ENCODE measurements at places on chromosomes 12 and 14.
A peak's percentile ranks its signal among the peaks of the same experiment; 100 is the strongest.

DNA sequence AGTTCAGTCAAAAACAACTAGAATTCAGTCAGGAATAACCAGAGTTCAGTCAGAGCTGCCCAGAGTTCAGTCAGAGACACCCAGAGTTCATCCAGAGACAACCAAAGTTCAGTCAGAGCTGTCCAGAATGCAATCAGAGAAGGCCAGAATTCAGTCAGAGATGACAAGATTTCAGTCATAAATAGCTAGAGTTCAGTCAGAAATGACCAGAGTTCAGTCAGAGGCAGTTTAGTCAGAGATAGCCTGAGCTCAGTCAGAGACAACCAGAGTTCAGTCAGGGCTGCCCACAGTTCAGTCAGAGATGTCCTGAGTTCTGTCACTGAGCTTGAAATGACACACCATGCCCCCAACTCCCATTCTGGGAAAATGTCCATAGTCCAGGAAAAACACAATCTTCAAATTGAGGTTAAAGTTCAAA lies 1102.8 kb downstream of the BCL11B start:
- DNase-seq: no peak

DNA sequence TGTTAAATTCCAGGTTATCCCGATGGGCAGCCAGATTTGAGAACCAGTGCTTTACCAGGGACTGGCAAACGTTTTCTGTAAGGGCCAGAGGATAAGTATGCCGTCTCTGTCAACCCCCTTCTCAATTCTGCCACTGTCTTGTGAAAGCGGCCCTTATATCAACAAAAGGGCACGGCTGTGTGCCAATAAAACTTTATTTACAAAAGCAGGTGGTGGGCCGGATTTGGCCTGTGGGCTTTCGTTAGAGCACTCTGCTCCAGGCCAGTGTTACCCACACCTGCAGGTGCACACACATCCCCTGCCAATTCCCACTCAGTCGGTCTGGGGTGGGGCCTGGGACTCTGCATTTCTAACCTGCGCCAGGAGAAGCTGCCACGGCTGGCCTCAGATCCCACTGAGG lies 111.2 kb downstream of the RFLNA start:
- DNase-seq: no peak

DNA sequence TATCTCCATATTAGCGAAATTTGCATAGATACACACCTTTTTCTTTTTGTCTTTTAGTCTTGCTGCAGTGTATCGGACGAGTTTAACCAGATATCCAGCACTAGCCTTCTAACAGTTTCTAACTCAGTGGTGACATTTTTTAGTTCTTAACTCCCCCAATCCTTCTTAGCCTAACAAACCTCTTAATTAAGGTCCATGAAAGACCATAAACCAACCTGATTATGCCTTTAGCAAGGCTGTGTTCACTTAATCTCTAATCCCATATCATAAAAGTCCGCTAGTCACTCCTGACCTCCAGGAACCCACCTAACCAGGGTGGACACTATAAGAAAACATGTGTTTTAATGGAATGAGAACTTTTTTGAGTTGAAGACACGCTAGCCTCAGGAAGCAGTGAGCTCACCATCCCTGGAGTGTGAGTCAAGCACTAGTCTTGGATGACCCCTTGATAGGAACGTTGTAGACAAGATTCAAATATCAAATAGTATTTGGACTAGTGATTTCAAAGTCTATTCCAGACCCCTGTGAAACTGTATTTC lies 9.5 kb downstream of the CDKN1B start:
- no peak for DNase-seq

DNA sequence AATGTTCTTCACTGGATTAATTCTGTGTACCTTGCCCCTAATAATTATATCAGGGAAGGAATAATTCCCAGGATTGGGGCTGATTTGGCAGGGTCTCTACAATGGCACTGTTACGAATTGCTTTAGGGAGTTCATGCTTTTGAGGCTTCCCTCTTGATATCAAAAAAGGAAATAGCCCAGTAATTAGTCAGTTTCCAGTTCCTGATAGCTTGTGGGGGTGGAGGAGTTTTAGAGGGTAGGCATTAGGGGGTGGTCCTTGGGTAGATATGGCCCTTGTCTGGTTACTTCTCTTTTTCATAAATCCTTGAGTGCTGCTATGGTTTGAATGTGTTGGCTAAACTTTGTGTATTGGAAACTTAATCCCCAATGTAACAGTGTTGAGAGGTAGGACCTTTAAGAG lies 6.1 kb upstream of the SRSF5 start:
- no peak for DNase-seq

DNA sequence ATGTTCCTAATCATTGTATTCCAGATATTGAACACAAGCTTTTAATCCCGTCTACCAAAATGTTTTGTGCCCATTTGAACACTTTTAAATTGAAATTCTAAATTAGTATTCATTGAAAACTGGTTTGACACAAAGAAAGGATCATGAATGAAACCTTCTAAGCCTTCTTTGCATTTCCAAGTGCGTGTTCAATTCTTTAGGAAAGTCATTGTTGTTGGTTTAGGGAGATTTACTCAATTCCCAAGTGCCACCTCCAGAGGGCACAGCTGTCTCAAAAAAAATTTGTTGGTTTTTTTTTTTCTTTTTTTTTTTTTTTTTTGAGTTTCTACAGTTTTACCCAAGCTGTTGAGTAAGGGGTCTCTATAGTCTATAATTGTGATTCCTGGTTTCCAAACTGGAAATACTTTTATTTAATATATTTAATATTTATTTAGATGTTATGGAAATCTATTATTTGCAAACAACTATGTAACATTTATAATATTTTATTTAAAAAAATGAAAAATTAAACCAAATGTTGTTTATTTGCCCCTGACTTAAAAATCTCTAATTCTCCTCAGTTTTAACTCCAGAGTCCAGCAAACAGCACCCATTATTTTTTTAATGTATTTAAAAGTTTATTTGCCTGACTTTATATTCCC lies 79.9 kb downstream of the NEDD1 start:
- DNase-seq: peak; percentile 43
